ENCODE measurements at places on chromosomes 4 and X. TPM values are rescaled to one million over a fixed set of nuclear protein-coding genes. Genes with fewer than 3 reads are reported as not detected.

DNA sequence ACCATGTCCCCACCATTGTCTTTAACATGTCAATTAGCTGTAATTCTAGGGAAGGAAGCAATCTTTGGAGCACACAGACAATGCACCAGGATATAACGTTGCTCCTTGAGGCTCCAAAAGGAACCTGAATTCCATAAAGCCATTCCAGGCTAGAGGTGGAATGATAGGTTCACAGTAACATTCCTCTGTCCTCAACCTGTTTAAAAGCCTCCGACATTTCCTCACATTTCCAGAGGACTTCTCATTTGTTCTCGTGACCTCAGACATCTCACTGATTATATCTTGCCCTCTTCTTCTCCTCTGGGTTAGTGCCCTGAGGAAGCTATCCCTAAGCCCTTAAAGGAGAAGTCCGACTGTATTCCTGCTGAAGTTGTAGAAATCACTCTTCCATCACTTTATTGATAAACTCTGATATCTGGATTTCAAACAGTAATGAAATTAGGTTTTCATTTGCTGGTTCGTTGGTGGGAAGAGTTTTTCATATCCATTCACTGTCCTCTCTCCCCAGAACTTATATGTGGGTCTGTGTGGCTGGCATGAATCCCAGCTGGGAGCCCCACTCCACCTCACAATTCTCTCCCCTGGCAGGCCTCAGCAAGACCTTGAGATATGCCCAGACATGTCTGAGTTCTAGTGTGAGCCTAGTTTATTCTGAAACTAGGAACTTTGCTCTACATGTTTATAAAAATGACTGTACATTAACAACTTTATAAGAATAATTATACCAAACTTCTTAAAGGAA, 44.2 kb upstream of the PRSS12 start:
- DNase-seq = no peak

- no peak for DNase-seq
Measured at GRCh38 chrX:109040057-109040456, 303.7 kb upstream of the IRS4 start.

DNA sequence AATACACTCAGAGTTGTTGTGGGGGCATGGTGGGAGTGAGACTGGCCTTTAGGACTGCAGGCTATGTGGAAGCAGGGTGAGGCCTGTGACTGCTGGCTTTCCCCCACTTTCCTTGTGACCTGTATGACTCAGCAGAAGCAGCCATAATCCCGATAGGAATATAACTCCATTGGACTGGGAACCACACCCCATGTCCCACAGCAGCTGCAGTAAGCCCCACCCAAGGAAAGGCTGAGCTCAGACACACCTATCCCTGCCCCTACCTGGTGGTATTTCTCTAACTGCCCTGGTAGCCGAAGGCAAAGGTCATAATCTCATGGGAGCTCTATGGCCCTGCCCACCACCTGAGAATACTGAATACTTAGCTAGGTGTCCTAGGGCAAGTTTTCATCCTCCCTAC, 169.3 kb downstream of the GC start:
- no peak for DNase-seq

DNA sequence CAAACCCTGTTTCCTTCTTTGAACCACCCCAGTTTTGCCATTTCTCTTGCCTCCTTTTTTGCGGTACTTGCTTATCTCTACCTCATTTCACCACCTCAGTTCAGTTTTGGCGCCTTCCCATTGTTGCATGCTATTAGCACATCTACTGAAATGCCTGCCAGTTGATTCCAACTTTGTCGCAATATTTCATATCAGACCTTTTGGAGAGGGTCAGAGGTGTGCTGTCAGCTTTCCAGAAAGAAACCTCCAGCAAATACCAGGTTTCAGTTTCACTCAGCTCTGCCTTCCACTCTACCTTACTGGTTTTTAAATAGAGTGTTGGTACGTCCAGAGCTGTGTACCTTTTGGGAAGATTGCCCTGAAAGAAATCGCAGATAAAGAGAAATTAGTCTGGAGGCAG, 91.9 kb upstream of the CPEB2 start:
- no peak for DNase-seq

- peak; percentile 67 for DNase-seq
Measured at GRCh38 chr4:87679449-87680169, 29.5 kb downstream of the DMP1 start.

GRCh38 chr4:42676066-42676951, 19.4 kb upstream of the ATP8A1 start:
- DNase-seq = no peak

- DNase-seq = no peak
Measured at GRCh38 chr4:180751009-180751408, 1492.2 kb upstream of the TENM3 start.

DNA sequence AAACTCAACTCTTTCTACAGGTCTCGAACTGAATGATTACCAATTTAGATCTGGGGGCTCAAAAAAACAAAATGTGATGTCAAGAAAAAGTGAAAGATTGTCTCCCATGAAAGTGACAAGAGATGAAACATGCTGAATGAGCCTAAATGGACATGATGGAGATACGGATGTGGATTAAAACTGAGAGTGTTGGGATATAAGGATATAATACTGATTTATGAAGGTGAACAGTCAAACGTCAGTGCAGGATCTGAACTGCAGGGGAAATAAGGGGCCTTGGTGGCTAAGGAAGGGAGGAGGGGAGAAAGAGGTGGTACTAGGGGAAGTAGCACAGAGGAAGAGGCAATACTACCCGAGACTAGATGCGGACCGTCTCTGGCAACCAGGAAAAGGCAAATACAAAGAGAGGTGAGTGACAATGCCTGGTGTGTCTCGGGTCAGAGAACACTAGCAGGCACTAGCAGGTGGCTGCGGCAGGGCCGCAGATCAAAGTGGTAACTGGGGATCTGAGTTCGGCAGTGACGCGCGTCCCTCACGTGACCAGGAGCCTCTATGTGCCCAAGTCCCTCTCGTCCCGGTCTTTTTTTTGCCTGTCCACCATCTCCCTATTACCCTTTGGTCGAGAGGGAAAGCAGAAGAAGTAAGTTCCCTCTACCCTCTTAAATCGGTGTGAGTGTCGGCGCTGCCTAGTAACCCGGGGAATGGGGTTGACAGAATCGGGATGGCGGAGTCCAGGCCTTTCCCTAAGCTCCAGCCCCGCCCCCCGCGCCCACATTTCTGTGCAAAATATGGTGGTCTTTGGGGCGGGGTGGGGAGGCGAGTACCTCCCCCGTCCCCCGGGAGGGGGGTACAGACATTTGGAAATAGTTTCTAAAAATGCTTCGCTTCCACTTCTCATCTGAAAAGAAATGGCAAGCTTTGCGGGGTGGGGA, at the start of gene TCEAL1:
Gene TCEAL1, plus strand, starts transcription at position 590 of the 932 bp plus-strand sequence. CDS start 942 bp downstream, outside the sequence.
- DNase-seq = no peak

HTR2C gene
- total RNA-seq = under 0.01 TPM

DNA sequence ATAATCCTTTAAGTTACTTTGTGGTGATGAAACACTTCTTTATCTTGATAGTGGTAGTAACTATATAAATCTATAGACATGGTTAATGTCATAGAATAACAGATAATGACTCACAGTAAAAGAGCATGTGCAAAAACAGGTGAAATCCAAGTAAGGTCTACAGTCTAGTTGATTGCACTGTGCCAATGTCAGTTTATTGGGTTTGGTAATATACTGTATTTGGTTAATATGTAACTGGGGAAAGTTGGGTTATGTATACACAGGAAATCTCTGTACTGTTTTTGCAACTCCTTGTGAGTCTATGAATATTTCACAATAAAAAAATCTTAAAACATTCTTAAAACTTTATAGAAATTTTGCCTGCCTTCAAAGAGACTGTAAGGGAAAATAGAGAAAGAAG, 1067.6 kb upstream of the FTHL17 start:
- no peak for DNase-seq

SLC49A3 gene
- 5.9 TPM for total RNA-seq

DNA sequence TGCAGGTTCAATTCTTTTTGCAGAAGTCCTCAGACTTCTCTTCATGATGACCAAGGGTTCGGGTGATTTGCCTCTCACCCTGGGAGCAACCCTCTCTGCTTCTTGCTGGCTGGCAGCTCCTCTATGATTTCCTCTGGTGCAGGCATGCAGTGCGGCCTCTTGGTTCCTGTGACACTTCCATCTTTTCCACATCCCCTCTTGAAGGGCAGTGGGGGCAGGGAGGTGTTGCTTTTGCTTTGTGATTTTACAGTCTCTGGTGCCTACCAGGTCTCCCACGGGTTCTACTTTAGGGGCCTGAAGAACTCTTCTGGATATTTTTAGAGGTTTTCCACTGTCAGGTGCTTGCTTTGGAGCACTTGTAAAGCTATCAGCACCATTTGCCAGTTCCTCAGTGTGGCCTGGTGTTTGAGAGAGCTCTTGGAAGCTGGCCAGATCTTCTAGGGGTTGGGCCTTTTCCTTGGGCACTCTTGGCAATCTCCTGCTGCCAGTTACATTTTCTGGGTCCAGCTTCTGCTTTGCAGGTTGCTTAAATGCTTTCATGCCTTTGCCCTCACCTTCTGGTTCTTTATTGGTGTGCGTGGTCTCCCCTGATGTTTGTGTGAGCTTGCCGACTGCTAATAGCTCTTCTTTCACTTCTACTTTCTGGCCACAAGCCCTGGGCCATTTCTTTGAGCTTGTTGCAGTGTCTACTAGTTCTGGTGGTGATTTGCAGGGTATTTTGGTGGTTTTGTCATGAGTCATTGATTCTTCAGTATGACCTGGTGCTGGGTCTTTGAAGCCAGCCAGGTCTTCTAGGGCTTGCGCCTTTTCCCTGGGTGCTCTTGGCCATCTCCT, 11.5 kb upstream of the CHST7 start:
- peak; percentile 60 for DNase-seq

CFAP47 gene
- total RNA-seq = under 0.01 TPM

- DNase-seq = no peak
Measured at GRCh38 chr4:77012726-77013125, 63.1 kb downstream of the CCNI start.

- DNase-seq = no peak
Measured at GRCh38 chr4:98656443-98656842, 2.0 kb downstream of the TSPAN5 start.

DNA sequence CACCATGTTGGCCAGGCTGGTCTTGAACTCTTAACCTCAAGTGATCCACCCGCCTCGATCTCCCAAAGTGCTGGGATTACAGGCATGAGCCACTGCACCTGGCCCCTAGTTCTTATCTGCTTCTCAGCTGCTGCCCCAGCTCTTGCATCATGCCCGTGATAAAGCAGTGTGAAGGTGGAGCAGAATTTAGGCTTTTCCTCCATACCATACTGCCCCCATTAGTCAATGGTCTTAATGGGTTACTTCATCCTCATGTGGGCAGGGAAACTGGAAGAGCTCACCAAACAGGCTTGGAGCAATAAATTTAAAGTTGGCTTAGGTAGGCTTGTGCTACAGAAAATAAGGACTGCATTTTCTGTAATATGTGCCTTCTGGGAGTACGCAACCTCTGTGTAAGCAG, 636.9 kb upstream of the BOD1L1 start:
- no peak for DNase-seq

NCAPG gene
- total RNA-seq = 1.6 TPM

DNA sequence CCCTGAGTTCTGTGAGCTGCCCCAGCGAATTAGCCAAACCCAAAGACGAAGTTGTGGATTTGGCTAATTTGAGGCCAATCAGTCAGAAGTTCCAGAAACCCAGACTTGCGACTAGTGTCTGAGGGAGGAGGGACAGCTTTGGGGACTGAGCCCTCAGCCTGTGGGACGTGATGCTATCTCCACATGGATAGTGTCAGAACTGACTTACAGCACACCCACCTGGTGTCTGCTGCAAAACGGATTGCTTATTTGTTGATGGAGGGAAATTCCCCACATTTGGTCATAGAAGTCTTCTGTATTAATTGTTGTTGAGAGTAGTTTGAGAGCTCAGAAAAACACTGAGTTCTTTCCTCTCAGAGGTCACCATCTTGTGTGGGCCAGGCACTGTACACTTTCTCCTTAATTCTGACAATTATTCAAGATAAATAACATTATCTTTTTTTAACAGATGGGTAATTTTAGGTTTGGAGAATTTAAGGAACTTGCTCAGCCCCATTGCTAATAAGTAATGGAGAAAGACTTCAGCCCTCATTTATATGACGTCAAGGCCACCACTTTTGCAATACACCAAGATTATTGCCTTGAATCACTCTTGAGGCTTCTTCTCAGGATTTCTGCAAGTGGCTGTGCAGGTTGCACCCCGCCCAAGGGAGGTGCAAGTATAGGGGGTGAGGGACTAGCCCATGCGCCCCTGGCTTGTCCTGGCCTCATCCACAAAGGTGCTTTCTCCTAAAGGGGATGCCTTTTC, 16.7 kb downstream of the CLRN2 start:
- DNase-seq = no peak

HSFX1 gene
- 1.6 TPM for total RNA-seq

GRCh38 chr4:64166365-64166764, 242.9 kb downstream of the TECRL start:
- no peak for DNase-seq

RASL11B gene
- total RNA-seq = under 0.01 TPM

GRCh38 chr4:54840992-54841768, 183.4 kb downstream of the KIT start:
- DNase-seq = no peak

DNA sequence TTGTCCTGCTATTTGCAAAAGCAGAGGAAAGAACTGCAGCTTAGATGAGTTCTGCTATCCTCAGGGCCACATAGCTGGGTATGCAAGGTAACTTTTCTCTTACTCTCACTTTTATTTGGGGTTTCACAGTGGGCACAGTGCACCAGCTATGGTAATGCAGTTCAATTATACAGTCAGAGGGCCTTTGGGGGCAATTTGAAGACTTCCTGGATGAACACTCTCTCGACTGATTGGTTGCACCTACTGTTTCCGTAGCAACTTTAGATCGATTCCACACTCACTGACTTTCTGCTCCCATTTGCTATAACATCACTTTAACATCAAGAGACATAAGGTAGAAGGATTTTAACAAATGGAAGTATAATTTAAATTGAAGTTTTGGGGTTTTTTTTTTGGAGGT, 128.6 kb downstream of the SLC39A8 start:
- DNase-seq = no peak

GRCh38 chrX:37746951-37747350, 32.9 kb upstream of the CYBB start:
- no peak for DNase-seq

- no peak for DNase-seq
Measured at GRCh38 chr4:653080-653821, 20.8 kb downstream of the ATP5ME start.

GRCh38 chrX:138719396-138719795, 7.9 kb upstream of the FGF13 start:
- no peak for DNase-seq

All from hematopoietic multipotent progenitor cell (in vitro differentiated cells).